A549 treated with dexamethasone at 1 μM for 4 hours (cell line): ENCODE measurements at places on chromosomes 6 and 20. TPM values are rescaled to one million over a fixed set of nuclear protein-coding genes. Genes with fewer than 3 reads are reported as not detected.

Gene OLIG3
- not detected in 5 replicates for total RNA-seq

Gene TRERF1
- 5.3 to 10.3 TPM (median 9.3 TPM) in 5 replicates for total RNA-seq

Gene MUC22
- 0.01 to 0.05 TPM (median 0.02 TPM) in 5 replicates for total RNA-seq

Gene PGK2
- total RNA-seq: not detected in 5 replicates

Gene GSTA3
- total RNA-seq: not detected in 5 replicates

Gene CPXM1
- 0.04 TPM in 2 of 5 replicates, not detected in the others for total RNA-seq

Gene CST5
- total RNA-seq: not detected in 5 replicates

Gene SLC44A4
- total RNA-seq: 0.04 to 0.06 TPM in 2 of 5 replicates, not detected in the others

Gene CLPSL2
- 0.61 to 1.1 TPM (median 0.94 TPM) in 5 replicates for total RNA-seq

Gene DNAH8
- not detected in 5 replicates for total RNA-seq

Gene COMMD7
- 53.9 to 63.8 TPM (median 58.4 TPM) in 5 replicates for total RNA-seq

Gene GGT7
- total RNA-seq: 5.3 to 7.8 TPM (median 6.6 TPM) in 5 replicates

Gene FAXC
- total RNA-seq: 6.3 to 7.8 TPM (median 7.2 TPM) in 5 replicates

Gene GTSF1L
- total RNA-seq: not detected in 5 replicates

Gene MATN4
- 0.03 to 0.14 TPM (median 0.07 TPM) in 5 replicates for total RNA-seq

Gene GSTA1
- 0.11 TPM in 1 of 5 replicates, not detected in the others for total RNA-seq

Gene ADAM33
- 0.03 to 0.14 TPM (median 0.11 TPM) in 5 replicates for total RNA-seq

Gene BPIFB4
- total RNA-seq: not detected in 5 replicates

Gene NNAT
- total RNA-seq: not detected in 5 replicates

Gene SGK1
- 84.4 to 106 TPM (median 91.9 TPM) in 5 replicates for total RNA-seq

Gene GINS1
- total RNA-seq: 32.1 to 43.3 TPM (median 38.1 TPM) in 5 replicates

Gene FAM209B
- 0.17 to 0.48 TPM (median 0.28 TPM) in 5 replicates for total RNA-seq

Gene OR14J1
- not detected in 5 replicates for total RNA-seq

Gene SLA2
- total RNA-seq: 0.08 to 0.12 TPM (median 0.12 TPM) in 5 replicates

Gene C6orf141
- 6.3 to 8.8 TPM (median 7.4 TPM) in 5 replicates for total RNA-seq

Gene TULP1
- not detected in 5 replicates for total RNA-seq

Gene TFAP2A
- 7.0 to 11.4 TPM (median 10.4 TPM) in 5 replicates for total RNA-seq

Gene UST
- 5.1 to 6.7 TPM (median 5.5 TPM) in 5 replicates for total RNA-seq

Gene GRM4
- total RNA-seq: 0.08 to 0.16 TPM (median 0.11 TPM) in 5 replicates

Gene PNISR
- total RNA-seq: 23.4 to 31.3 TPM (median 26.4 TPM) in 5 replicates

Gene FOXC1
- 4.2 to 6.5 TPM (median 6.1 TPM) in 5 replicates for total RNA-seq

Gene RBM12
- total RNA-seq: 65.9 to 125 TPM (median 113 TPM) in 5 replicates

Gene TSHZ2
- not detected in 5 replicates for total RNA-seq

Gene CST9L
- not detected in 5 replicates for total RNA-seq

Gene CLDN20
- total RNA-seq: 0.10 TPM in 1 of 5 replicates, not detected in the others

Gene LRRC73
- 0.56 to 0.96 TPM (median 0.95 TPM) in 5 replicates for total RNA-seq

Gene RAB23
- total RNA-seq: 7.1 to 9.5 TPM (median 8.8 TPM) in 5 replicates

Gene GRM1
- 0.03 to 0.04 TPM in 2 of 5 replicates, not detected in the others for total RNA-seq

Gene GPSM3
- total RNA-seq: 0.26 to 0.48 TPM (median 0.36 TPM) in 5 replicates

Gene MRAP2
- total RNA-seq: 1.0 to 1.9 TPM (median 1.5 TPM) in 5 replicates
